ENCODE measurements at places on chromosomes 2 and 18. TPM values are rescaled to one million over a fixed set of nuclear protein-coding genes. Genes with fewer than 3 reads are reported as not detected.

Gene MPPE1
- 49.2 TPM for total RNA-seq

GRCh38 chr2:218856896-218857243 lies 2.7 kb upstream of the WNT6 start:
- DNase-seq: no peak

GRCh38 chr2:68414876-68415275 lies 49.8 kb downstream of the PLEK start:
- DNase-seq: no peak

DNA sequence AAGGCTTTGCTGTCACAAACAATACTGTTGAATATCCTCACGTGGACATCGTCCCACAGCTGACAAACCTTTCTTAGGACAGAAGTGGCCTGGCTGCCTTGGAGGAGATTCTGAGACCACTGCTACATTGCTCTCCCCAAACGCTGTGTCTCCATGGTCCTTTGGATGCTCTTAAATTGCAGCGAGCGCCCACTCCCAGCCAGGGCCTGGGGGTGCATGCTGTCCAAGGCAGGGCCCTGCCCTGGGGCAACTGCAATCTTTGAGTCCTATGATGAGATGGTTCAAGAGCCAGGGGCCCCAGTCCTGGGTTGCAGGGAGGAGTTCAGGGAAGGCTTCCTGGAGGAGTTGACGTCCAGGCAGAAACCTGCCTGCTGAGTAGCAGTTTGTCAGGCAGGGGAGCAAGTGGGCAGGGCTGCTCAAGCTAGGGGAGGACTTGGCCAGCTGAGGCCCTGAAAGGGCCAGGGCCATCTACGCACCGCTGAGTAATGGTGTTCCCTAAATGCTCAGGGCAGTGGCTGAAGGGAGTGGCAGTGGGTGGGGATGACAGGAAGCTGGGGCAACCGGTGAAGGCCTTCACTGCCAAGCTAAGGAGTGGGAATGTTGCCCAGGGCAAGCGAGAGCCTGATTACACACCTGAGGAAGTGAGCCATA lies 10.8 kb upstream of the SDC1 start:
- DNase-seq: peak; percentile 80

- DNase-seq: no peak
Measured at GRCh38 chr2:222753251-222753824, 81.9 kb downstream of the MOGAT1 start.

Measured in ureter (tissue), 1 donor.